ENCODE measurements at places on chromosomes 16 and 17.

DNA sequence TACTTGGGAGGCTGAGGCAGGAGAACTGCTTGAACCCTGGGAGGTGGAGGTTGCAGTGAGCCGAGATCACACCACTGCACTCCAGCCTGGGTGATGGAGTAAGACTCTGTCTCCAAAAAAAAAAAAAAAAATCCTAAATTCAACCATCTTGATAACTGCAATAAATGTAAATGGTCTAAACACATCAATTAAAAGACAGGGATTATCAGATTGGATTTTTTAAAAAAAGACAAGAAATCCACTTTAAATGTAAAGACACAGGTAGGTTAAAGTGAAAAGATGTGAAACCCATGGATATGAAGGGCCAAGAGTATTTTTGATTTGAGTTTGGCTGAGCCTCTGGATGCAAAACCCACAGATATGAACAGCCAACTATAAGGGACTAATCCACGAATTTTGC is 64.2 kb upstream of the ATP2A3 start:
- DNase-seq = no peak

GRCh38 chr16:74117798-74118197 is 178.8 kb upstream of the PSMD7 start:
- DNase-seq = no peak

DNA sequence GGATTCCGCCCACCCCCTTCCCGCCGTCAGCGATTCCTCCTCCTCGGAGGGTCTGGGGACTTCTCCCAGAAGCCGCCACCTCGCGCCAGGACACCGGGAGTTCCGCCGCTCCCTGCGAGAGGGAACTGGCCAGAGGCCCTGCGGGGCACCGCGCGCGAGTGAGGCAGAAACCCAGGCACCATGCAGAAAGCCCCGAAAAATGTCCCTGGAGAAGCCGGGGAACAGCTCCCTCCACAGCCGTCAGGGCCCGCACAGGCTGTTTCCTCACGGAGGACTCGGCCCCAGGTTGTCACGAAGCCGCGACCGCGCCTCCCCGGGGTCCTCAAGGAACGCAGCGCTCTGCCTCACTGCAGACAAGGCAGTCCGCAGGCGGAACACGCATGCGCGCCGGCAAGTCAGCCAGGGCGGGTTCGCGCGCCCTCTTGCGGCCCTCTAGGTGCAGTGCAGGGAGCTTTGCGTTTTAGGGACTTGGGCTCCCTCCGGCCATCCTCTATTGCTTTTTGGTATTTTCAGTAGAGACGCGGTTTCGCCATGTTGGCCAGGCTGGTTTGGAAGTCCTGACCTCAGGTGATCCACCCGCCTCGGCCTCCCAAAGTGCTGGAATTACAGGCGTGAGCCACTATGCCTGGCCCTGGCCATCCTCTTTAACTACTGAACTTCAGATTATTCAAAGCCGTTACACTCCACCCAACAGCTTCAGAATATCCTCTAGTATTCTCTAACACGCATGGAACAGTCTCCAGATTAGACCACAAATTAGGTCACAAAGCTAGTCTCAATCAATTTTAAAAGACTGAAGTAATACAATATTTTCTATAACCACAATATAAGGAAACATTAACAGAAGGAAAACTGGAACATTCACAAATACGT is 20.3 kb upstream of the ZNF287 start:
- peak; percentile 95 for DNase-seq

DNA sequence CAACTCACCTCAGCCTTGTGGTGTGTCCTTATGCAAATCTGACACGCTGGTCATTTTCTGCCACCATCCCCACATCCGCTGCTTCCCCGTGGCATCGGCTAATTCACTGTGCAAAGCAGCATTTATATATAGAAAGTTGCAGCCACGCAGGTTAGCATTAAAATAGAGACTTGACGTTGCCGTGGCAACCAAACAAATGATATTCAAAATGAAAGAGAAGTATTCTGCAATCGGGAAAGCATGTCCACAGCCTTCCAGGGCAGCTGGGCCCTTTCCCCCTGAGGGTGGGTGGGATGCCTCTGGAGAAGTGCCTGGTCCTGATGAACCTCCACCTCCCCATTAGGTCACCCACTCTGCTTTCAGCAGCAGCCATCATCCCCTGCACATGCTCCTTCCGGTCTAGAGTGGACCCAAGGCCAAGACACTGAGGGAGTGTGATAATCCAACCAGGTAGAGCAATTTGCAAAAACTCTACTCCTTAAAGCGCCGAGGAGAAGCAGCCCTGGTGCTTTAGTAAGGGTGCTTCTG is 138.7 kb downstream of the GAS7 start:
- no peak for DNase-seq

GRCh38 chr16:26930786-26931581 is 135.7 kb upstream of the C16orf82 start:
- DNase-seq = no peak

DNA sequence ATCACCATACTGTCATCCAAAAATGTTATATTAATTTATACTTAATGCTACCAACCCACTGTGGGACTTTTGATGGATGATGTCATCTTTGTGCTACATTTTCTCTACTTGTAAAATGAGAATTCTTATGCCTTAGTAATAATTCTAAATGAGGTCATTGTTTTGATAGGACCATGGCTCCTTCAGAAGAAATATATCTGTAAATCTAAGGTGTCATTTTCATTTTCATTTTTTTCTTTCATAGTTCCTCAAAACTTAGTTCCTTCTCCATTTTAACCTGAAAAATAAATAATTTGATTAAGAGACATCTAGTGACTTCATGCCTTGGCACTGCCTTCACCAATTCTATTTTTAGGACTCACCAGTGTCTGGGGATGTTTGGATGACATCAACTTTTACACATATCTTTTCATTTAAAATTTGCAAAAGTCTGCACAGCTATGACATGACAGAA is 48.7 kb downstream of the GPRC5B start:
- DNase-seq = peak; percentile 38

DNA sequence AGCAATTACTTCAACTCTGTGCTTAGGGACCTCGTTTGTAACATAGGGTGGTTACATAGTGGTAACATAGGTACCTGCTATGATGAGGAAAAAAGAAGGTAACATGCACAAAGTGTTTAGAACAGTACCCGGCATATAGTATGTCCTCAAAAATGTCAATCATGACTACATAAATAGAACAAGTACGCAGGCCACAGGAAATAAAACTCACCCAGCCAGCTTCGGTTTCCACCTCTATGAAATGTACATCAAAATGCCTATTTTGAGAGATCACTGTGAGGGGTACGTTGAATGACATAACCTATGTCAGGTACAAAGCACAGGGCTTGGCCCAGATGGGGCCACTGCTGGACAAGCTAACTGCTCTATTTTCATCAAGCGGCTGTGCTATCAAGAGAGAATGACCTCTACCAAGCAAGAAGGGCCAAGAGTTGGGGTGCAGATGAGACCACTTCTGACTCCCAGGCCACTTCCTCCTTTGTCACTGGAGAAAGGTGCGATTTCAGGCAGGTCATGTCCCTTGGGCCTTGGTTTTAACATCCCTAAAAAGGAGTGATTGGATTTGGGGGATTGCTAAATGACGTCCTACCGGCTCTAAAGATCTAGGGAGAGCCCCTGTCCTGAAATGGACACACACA is 45.4 kb downstream of the WSB1 start:
- no peak for DNase-seq

GRCh38 chr17:78798695-78799559 is 16.9 kb upstream of the CYTH1 start:
- DNase-seq = peak; percentile 72

GRCh38 chr16:22255335-22255734 is 41.9 kb upstream of the POLR3E start:
- DNase-seq = peak; percentile 1

GRCh38 chr17:17514993-17515933 is 19.1 kb upstream of the RASD1 start:
- no peak for DNase-seq

DNA sequence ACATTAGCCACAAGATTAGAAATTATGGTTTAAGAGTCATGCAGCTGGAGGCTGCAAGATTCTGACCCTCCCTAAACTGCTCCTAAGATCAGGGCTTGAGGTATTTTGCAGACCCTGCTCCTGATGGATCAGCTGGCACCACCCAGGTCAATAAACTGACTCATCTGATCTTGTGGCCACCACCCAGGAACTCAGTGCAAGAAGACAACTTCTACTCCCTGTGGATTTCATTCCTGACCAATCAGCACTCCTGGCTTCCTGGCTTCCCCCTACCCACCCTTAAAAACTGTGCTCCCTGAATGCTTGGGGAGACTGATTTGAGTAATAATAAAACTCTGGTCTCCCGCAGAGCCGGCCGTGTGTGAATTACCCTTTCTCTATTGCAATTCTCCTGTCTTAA is 25.0 kb upstream of the MILR1 start:
- no peak for DNase-seq

DNA sequence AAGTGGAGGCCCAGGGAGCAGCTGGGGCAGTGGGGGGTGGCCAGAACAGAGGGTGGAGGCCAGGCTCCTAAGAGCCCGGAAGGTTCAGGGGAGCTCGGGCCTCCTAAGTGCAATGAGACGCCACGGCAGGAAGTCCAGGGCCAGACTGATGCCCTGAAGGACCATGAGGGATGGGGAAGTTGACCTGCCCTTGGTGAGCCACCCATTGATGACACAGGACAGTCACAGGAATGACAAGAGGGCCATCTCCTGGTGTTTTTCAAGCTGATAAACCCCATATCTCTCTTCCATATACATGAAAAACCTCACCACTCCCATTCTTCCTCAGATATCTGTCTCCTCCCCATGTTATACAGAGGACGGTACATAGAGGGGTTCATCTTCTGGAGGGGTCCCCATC is 5.8 kb upstream of the MRPL58 start:
- DNase-seq = peak; percentile 55

- peak; percentile 98 for DNase-seq
Measured at GRCh38 chr16:4624827-4625559, 367 bp downstream of the MGRN1 start.

DNA sequence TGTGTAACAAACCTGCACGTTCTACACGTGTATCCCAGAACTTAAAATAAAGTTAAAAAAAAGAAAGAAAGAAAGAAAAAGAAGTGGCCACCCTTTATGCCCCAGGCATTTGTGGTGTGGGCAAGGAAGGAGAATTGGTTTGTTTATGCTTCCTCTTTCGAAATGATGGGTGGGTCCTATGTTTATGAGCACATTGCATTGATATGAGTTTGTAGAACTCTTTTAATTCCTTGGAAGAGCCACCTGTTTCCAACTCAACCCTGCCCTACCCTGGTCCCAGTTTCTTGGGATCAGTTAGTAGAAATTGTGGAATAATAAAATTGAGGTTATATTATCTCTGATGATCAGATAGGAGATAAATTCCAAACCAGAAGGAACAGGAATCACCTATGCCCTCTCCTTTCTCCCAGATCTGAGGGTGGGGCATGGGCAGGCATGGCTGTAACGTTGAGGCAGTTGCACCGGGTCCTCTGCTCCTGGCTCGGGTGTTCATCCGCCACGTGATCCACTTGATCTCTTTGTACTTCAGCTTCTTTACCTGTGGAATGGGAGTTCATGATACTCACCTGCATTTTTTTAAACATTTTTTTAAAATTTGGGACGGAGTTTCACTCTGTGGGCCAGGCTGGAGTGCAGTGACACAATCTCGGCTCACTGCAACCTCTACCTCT is 15.9 kb downstream of the CHAD start:
- peak; percentile 44 for DNase-seq

GRCh38 chr17:46023783-46024388 is 24.8 kb downstream of the STH start:
- no peak for DNase-seq

DNA sequence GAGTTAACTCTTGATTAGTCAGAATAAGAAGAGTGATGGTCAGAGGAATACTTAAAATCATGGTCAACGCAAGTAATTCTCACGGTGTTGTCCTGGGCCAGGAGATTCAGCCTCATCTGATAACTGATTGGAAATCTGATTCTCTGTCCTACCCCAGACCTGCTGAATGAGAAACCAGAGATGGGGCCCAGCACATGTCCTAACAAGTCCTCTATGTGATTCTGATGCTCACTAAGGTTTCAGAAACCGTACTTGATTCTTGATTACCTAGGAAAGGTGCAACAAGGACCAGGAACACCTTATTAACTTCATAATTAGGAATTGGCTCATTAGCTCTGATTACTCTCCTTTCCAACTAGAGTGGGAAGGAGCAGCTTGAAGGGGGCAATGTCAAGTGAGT is 44.5 kb downstream of the ANKFY1 start:
- no peak for DNase-seq

DNA sequence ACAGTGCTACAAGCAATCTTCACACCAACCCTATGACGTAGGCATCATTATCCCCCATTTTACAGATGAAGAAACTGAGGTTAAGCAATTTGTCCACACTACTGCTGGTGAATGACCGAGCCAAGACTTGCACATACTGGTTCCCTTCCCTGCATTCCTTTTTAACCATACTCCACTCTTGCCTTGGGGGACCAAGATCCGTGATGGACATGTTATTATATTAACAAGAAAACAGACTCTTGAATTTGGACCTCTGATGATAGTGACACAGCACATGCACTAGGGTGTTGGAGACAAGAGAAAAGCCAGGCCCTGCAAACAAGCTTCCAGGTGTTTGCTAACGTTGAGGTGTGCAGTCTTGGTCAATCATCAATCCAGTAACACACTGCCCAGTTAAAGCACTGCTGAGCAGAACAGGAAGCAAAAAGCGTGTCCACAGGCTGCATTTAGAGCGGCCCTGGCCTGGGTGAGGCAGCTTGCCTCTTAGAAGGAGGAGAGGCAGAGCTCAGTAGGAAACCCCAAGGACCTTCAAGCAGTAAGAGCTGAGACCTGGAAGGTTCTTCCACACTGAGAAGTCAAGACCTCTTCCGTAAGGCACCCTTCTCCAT is 36.7 kb downstream of the HNF1B start:
- no peak for DNase-seq

DNA sequence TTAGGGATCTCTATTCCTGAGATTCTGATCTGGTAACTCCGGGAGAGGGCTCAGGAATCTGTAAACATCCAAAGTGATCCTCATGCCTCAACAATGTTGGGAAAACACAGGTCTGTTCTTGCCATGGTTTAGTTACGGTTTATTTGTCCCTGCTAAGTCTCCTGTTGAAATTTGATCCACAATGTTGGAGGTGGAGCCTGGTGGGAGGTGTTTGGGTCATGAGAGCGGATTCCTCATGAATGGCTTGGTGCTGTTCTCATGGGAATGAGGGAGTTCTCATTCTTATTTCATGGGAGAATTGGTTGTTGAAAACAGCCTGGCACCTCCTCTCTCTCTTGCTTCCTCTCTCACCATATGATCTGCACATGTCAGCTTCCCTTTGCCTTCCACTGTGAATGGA is 608.6 kb upstream of the GOT2 start:
- DNase-seq = no peak

GRCh38 chr16:79717333-79718137 is 117.0 kb upstream of the MAF start:
- DNase-seq = no peak

GRCh38 chr17:58410714-58411407 is 6.5 kb downstream of the RNF43 start:
- no peak for DNase-seq

- no peak for DNase-seq
Measured at GRCh38 chr16:27820646-27821345, 242.7 kb downstream of the GSG1L start.

GRCh38 chr17:42629411-42630009 is 20.0 kb downstream of the TUBG1 start:
- peak; percentile 28 for DNase-seq
